ENCODE measurements at places on chromosomes 7 and 10.
A peak's percentile ranks its signal among the peaks of the same experiment; 100 is the strongest.

- no peak for DNase-seq
Measured at GRCh38 chr7:17181482-17181881, 117.0 kb upstream of the AHR start.

GRCh38 chr10:17464545-17464944 is 10.2 kb upstream of the ST8SIA6 start:
- DNase-seq = no peak

GRCh38 chr7:78967046-78967445 is 486.4 kb downstream of the MAGI2 start:
- DNase-seq = no peak

- no peak for DNase-seq
Measured at GRCh38 chr7:104967595-104967994, 46.4 kb upstream of the KMT2E start.

DNA sequence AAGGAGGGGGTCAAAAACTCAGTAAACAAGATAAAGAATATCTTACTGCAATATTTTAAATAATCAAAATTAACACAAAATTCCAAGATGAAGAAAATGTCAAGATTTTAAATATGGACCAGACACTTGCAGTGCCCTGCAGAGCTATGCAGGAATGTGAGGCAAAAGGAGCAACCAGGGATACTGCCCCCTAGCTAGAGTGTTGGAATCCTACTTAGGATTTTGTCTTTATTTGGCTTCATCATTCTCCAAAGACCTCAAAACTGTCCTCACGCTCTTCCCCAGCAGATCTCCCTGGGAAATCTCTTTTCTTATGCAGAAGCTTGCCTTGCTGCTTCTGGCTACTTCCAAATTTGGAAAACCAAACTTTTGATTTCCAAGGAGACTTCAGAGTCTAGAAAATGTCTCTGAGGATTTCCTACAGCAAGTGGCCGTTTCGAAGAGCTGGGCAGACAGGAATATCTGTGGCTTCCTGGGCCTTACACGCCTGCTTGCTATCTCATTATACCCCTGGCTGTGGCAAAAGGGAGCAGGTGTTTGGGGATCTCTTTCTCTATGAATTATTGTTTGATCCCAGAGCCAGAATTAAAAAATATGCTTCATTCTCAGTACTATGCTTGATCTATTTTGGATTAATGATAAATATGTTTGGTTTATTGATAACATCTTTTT is 232.2 kb upstream of the BMPER start:
- no peak for DNase-seq

DNA sequence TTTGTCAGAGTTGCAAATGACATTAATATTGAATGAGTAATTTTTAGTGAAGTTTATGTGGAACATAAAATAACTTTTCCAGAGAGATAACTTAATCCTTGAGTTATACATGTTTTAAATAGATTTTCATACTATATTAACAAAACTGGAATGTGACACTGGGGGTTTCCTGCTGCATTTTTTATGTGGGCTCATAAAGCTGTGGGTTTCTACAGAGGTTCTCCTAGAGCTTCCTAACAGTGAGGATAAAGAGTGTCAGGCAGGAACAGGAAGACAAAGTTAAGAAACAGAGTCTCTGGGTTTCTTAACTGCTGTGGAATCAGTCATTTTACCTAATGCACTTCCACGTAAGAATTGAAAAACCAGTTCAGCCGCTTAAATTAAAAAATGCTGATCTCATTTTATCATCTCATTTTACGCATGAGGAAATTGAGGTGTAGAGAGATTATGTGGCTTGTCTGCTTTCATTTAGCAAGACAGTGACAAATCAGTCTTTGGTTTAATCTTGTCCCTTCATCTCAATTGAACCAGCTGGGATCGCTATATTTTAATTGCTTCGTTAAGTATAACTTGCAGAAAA is 5.0 kb downstream of the CD36 start:
- no peak for DNase-seq

GRCh38 chr10:44761076-44761475 is 150.1 kb upstream of the TMEM72 start:
- DNase-seq = no peak

DNA sequence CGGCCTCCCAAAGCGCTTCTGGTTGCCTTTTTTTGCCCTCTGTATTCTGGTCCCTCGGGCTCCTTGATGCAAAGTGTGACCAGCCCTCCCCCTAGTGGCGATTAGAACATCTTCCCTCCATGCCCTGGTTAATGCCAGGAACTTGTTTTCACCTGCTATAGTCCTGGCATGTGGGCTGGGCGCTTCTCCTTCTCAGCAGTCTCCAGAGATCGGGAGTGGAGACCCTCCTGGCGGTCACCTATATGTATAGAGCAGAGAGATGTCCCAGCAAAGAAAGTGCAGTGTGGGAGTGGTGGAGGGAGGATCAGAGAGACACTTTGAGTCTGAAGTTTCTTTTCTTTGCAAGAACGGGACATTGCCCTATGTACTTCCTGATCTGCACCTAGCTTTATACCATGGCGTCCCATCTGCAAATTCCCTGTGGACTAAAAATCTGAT is 264.1 kb downstream of the OTUD1 start:
- DNase-seq = peak; percentile 5

GRCh38 chr7:55360486-55360885 is 4.7 kb upstream of the LANCL2 start:
- no peak for DNase-seq

- DNase-seq = no peak
Measured at GRCh38 chr7:64872351-64873154, 30.5 kb upstream of the ZNF273 start.

DNA sequence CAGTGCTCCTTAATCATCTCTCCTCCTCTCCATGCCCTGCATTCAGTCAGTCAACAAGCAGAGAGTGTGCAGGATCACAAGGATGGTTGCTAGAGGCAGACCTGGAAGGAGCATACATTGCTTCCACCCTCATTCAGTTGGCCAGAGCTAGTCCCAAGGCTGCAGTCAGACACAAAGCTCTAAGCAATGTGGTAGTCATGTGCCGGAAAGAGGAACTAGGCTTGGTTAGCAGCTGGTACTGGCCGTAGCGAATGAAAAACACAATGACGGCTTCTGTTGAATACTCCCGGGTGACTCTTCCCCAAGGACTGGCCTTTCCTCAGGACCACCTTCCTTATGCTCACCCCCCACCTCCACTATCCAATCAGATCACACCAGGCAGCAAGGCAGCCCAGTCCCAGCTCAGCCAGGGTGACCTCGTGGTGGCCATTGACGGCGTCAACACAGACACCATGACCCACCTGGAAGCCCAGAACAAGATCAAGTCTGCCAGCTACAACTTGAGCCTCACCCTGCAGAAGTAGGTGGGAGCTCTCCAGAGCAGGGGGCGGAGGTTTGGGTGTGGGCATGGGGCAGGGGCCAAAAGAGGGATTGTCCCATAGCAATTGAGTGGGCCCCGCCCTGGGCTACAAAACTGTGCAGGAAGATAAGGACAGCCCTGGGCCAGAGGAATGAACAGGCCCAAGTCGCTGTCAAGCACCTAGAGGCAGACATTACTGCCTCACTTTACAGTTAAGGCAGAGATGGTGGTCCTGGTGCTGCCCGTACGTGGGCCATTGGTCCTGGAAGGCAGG is 10.9 kb downstream of the LDB3 start:
- DNase-seq = no peak

DNA sequence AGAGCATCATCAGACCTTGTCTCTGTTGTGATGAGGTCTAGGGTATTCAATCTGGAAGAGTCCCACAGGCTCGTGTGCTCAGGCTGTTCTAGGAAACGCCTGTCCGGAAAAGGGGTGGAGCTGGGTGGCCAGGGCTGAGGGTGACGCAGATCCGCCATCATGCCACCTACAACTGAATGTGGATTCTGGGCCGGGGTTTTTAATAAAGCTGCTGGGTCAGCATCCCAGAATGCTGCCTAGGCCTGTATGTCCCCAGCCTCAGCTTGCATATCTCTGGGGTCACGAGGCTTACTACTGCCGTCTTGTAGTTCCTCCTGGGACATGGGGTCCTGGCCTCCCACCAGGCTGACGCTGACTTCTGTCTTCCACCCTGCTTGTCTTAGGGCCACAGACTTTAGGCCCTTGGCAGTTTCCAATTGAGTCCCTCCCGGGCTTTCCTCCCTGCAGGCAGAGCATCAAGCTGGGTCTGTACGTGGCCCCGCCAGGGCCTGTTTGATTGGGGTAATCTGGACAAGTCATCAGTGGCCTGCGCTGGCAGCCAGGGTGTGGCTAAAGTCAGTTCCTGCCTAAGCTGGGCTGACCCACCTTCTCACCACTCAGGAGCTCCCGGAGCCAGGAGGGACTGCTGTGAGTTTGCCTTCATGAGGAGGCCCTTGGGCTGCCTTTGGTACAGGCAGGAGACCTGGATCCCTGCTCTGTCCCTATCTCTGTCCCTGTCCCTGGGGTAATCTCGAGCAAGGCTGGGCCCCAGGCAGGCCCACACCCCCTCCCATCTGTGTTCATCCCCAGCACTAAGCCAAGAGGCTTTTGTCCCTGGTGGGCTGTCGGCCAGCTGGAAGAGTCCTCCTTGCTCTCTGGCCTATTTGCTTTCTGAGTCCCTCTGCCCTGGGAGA is 79.9 kb downstream of the ZMIZ1 start:
- DNase-seq = peak; percentile 55

- no peak for DNase-seq
Measured at GRCh38 chr7:116526897-116527296, 2.1 kb downstream of the CAV1 start.

DNA sequence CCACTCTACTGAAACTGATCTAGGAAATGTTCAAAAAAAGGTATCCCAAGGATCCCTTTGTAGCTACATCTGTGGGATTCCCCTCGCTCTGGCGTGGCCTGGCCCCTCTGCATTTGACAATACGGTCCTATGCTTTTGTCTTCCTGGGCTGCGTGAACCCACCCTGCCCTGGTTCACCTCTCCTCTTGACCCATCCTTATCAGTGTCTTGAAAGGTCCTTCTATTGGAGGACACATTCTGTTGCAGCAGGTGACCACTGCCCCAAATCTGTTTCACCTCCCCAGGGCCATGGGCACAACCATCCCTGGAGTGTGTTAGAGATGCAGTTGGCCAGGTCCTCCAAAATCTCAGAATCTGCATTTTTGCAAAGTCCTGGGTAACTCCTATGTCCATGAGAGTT is 100.8 kb downstream of the EGFR start:
- no peak for DNase-seq

DNA sequence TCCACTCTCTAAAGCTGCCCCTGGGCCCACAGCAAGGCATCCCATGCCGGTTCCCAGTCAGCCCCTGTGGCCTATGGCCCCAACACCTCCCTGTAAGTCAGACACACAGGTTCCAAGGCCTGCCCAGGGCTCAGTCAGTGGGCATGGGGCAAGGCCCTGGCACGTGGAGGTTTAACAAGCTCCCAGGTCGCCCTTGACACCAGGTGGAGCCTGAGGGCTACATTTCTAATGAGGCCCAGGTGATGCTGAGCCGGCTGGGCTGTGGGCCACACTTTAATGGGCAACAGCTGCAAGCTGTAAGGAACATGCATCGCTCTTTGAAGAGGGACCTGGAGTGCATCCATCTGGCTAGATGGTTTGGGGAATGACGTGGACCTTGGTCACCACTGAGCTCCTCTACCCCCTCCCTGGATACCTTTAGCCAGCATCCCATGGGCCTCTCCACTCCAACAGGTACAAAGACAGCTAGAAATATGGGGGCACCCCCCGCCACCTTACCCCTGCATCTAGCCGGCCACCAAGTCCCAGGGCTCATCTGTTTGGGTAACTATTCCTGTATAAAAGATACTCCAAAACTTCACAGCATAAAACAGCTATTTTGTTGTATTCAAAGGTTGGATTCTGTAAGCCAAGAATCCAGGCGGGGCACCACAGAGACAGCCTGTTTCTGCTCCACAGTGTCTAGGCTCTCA is 122.5 kb downstream of the OAT start:
- no peak for DNase-seq

DNA sequence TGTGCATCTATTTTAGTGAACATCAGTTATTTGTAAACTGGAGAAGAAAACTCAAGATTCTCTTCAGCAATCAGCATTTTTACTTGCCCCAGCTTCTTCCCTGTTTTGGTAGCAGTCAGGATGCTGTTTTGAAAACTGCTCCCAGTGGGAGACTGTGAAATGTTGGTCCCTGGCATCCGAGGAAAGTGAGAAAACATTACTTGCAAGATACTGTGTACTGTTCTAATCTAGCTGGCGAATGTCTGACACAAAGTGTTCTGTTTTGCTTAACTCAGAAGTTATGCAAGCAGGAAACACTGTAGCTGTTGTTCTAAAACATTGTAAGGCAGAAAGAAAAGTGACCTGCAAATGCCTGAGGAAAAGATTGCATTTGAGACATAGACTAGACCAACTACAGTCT is 171.8 kb upstream of the POM121L12 start:
- no peak for DNase-seq

GRCh38 chr10:33800545-33800944 is 466.1 kb upstream of the NRP1 start:
- no peak for DNase-seq

- no peak for DNase-seq
Measured at GRCh38 chr10:35262436-35262835, 73.9 kb upstream of the CCNY start.

GRCh38 chr7:14286036-14286435 is 296.6 kb upstream of the ETV1 start:
- DNase-seq = no peak

- DNase-seq = no peak
Measured at GRCh38 chr7:114944745-114945625, 23.1 kb downstream of the MDFIC start.

- DNase-seq = no peak
Measured at GRCh38 chr10:130022086-130022485, 58.0 kb upstream of the EBF3 start.

DNA sequence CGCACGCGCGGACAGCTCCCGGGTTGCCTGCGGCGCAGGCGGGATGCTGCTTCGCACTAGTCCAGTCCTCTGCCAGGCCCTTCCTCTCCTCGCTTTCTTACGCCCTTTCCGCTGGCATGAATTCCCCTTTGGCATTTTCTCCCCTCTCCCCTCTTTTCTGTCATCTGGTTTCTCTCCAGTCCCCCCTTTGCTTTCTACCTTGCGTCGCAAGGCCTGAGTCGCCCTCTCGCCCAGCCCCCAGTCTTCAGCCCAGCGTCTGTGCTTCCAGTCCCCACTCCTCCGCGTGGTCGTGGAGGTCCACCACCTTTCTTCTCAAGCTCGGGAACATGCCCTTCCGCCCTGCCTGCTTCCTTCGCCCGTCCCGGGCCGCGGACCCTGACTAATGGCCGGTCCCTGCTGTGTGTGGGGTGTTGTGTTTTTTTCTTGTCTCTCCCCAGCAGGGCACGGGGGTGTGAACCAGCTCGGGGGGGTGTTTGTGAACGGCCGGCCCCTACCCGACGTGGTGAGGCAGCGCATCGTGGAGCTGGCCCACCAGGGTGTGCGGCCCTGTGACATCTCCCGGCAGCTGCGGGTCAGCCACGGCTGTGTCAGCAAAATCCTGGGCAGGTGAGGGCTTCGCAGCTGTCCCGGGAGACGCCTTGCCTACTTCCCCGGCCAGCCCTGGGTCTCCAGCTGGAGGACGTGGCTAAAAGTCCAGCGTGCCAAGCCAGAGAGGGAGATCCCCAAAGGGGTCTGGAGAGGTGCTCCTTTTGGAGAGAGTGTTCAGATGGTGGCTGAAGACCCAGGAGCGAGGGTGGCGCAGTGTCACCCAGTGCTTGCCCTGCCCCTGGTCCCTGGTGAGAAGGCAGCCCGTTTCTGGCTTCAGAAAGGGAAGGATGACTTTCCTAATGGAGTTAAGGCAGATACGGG is 4.2 kb downstream of the PAX2 start:
- DNase-seq = no peak

Data from pulmonary artery endothelial cell (primary cell).